ENCODE measurements at places on chromosomes 2 and 18. TPM values are rescaled to one million over a fixed set of nuclear protein-coding genes. Genes with fewer than 3 reads are reported as not detected.

RIT2 gene
- total RNA-seq: not detected

PLGLB2 gene
- 0.85 TPM for total RNA-seq

DNA sequence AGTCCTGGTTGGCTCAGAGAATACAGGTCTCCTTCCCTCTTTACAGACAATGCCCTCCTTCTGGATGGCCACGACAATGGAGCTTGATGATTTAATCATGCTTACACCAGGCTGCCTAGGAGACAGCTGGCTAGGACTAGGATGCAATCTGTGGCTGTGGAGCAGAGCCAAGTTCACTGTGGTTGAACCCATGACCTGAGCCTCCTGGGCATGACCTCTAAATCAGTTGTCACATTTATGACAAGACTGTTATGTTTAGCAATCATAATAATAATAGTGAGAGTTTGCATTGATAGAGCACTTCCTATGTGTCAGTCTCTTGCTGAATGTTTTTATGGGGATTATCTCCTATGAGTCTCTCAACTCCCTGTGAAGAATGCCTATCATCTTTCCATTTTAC is 244.1 kb downstream of the ICOS start:
- peaks cover 37% of the 10 kb centered on the region for H3K27me3 ChIP-seq
- no peak overlapping the region for H3K4me3 ChIP-seq
- no peak overlapping the region for H3K27ac ChIP-seq

- no peak overlapping the region for H3K27ac ChIP-seq
- DNase-seq: no peak
- H3K4me3 ChIP-seq: no peak overlapping the region
- H3K27me3 ChIP-seq: no peaks in the 10 kb centered on the region
- peaks cover 10% of the 10 kb centered on the region for H3K4me1 ChIP-seq
These were observed 77.9 kb downstream of the EIPR1 start for GRCh38 chr2:3299703-3300102.

GRCh38 chr2:20450201-20450999 is 3.5 kb downstream of the RHOB start:
- peaks cover 38% of the 10 kb centered on the region for H3K27me3 ChIP-seq
- peaks cover 1% of the 10 kb centered on the region for H3K36me3 ChIP-seq
- no peak overlapping the region for H3K4me3 ChIP-seq
- DNase-seq: no peak

GRCh38 chr2:146108993-146109392 is 1589.1 kb upstream of the ZEB2 start:
- H3K36me3 ChIP-seq: no peaks in the 10 kb centered on the region
- DNase-seq: no peak

GRCh38 chr2:70897203-70897976 is 38.3 kb upstream of the ATP6V1B1 start:
- no peak for DNase-seq
- H3K36me3 ChIP-seq: no peaks in the 10 kb centered on the region
- no peak overlapping the region for H3K4me3 ChIP-seq

DNA sequence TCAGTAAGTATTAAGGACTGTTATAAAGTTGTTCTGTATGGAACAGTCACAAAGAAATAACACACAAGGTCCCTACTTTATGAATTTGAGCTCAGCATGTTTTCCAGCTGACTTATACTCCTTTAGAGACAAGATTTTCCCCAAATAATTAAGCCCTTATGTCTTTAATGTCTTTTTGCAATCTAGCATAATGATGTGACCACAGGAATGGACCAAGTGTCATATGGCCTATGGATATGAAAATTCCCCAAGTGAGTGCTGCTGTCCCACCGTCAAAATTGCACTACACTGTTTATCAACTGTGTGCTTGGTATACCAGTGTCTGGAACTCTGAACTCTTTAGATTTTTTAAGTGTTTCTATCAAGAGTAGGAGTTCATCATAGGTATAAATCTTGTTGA is 369.6 kb downstream of the PID1 start:
- no peak overlapping the region for H3K4me3 ChIP-seq
- H3K27ac ChIP-seq: no peak overlapping the region
- no peaks in the 10 kb centered on the region for H3K27me3 ChIP-seq
- no peak for DNase-seq

- H3K4me3 ChIP-seq: no peak overlapping the region
- DNase-seq: no peak
- no peaks in the 10 kb centered on the region for H3K4me1 ChIP-seq
- H3K27ac ChIP-seq: no peak overlapping the region
- no peaks in the 10 kb centered on the region for H3K36me3 ChIP-seq
These were observed 77.3 kb downstream of the SOCS6 start for GRCh38 chr18:70366174-70366573.

GRCh38 chr2:239227661-239228371 is 173.0 kb downstream of the HDAC4 start:
- no peak overlapping the region for H3K4me3 ChIP-seq
- peaks cover 39% of the 10 kb centered on the region for H3K4me1 ChIP-seq
- H3K36me3 ChIP-seq: no peaks in the 10 kb centered on the region
- no peaks in the 10 kb centered on the region for H3K27me3 ChIP-seq
